Right lung (tissue), 10 donors: ENCODE measurements at places on chromosomes 6 and 20. TPM values are rescaled to one million over a fixed set of nuclear protein-coding genes. Genes with fewer than 3 reads are reported as not detected.
A peak's percentile ranks its signal among the peaks of the same experiment; 100 is the strongest.

RBM39 gene
- polyA plus RNA-seq, result 741 TPM

HCRTR2 gene
- 0.06 TPM for polyA plus RNA-seq

SAMD3 gene
- polyA plus RNA-seq, result 2.0 TPM

VGLL2 gene
- not detected for polyA plus RNA-seq

PBX2 gene
- polyA plus RNA-seq, result 181 TPM

COL21A1 gene
- 173 TPM for polyA plus RNA-seq

ULBP2 gene
- 2.3 TPM for polyA plus RNA-seq

CNBD2 gene
- 0.28 TPM for polyA plus RNA-seq

PLA2G7 gene
- 1.6 TPM for polyA plus RNA-seq

DNA sequence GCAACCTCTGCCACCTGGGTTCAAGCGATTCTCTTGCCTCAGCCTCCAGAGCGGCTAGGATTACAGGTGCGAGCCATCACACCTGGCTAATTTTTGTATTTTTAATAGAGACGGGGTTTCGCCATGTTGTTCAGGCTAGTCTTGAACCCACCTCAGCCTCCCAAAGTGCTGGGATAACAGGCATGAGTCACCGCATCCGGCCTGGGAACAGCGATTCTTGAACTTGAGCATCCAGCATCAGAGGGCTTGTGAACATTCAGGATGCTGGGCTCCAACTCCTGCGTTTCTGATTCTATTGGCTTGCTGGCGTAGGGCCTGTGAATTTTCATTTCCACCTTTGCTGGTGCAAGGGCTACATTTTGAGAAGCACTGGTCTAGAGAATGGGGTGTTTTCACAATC is 24.5 kb upstream of the PIM1 start:
- no peak for DNase-seq

DNA sequence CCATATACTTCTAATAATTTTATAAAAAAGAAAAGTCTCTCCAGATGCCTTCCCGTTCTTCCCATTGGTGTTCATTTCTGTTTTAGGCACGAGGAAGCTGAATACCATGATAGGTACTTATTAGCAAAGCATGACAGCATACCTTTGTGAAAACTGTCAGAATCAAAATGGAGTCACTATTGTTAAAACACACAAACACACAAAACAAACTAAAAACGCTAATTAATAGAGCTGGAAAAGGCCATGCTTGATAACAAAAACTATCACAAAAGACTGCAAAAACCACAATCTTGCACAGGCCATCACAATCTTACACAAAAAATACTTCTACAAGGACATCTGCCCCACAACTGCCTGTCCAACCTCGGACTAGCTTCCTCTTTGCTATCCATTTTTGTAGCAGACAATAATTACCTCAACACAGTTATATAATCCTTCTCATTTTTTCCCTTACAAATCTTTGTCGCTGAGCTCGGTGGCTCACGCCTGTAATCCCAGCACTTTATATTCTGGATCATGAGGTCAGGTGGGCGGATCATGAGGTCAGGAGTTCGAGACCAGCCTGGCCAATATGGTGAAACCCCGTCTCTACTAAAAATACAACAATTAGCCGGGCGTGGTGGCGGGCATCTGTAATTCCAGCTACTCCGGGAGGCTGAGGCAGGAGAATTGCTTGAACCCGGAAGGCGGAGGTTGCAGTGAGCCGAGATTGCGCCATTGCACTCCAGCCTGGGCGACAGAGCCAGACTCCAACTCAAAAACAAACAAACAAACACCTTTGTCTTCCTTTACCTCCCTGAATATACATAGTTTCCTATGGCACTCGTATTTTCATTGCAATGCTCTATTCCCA is 3.2 kb upstream of the ABT1 start:
- no peak for DNase-seq

- DNase-seq, result no peak
Observed at GRCh38 chr6:159620947-159621346, 72.1 kb downstream of the SOD2 start.

DNA sequence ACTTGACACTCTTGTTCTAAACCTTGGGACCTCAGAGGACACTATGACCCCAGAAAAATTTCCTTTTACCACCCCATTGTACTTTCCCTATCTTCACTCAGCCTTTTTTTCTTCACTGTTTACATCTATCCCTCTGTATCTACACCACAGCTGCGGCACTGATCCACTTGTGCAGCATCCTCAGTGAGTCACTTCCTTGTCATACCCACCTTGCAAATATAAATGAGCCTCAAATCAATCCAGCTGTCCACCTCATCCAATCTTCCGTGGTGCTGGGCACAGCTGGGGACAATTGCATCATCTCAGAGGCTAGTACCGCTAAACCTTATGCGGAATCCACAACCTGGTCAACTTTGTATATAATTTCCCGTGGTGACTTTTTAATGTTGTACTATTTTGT is 710.5 kb downstream of the QKI start:
- no peak for DNase-seq

DNA sequence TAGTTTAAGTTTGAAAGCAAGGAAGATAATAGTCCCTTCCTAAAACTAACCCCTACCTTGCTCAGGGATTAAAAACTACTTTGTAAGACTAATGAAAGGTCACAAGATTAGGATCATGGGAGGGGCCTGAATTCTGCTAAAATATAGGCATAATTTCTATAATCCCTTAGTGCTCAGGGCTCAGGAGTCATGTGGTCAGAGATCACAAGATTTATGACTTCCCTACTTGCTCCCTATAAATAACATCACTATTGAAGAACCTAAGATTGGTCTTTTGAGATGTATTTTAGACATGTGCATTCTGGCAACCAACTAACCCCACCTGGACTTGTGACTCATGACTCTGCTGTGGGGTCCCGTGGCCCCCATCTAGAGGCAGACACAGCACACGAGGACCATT is 81.1 kb downstream of the STMND1 start:
- no peak for DNase-seq

GRCh38 chr6:45990162-45990561 is 25.5 kb downstream of the CLIC5 start:
- DNase-seq, result no peak

- DNase-seq, result no peak
Observed at GRCh38 chr6:107495971-107496370, 6.1 kb downstream of the SOBP start.

DNA sequence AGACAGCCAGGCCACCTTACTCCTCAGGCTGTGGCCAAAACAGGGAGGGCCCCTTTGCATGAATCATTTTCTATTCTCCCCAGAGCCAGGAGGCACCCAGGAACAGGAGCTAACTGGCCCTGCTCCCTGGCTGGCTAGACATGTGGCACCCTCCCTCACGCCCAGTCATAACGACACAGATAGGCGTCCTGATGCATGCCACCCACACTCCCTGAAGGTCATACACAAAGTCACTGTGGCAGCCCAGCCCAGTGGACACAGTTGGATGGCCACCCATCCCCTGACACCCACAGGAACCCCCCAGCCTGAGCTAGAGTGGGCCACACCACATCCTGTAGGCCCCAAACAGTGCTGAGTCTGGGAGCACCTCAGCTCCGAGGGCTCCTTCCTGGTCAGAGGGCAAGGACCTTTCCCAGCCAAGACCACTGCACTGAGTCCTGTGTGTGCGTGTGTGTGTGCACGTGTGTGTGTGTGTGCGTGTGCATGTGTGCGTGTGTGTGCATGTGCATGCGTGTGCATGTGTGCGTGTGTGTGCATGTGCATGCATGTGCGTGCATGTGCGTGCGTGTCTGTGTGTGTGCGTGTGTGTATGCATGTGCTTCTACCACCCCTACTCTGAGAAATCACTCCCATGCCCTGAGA is 21.6 kb downstream of the TFEB start:
- DNase-seq, result no peak

DNA sequence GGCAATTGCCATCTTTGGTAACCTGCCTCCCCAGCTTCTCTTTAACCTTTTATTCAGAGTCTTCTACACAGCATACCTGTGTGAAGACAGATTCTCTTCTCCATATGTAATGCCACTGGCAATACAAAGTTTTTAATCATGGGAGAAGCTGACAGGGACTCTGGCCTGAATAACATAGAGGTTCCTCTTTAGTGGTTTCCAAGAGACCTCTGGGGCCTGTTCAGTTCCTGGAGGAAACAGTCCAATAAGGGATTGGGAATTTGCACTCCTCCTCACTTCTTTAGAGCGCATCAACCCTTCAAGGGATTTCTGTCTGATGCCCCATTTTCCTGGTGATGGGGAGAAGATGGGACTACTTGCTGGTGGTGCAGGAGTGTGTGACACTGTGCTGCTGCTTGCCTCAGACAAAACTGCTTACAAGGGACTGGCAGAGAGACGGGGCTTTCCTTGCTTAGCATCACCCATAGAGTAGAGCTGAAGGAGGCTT is 1.4 kb downstream of the RIMS1 start:
- DNase-seq, result no peak

DNA sequence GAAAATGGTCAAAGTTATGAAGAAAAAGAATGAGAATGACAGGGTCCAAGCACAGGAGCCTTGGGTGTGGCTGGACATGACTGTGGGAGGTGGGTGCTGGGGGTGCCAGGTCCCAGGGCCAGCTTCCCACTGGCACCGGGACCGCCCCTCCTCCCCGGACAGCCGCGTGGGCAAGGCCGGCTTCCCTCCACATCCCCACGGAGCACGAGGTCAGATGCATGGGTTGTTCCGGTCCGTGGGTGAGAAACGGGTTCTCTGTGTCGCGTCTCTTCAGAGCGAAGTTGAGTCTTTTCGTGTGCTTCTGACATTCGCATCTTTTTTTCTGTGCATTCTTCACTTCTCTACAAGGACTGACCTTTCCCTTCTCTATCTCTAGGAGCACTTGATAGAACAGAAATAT is 30.1 kb downstream of the KIF25 start:
- DNase-seq, result no peak

GRCh38 chr6:108120311-108120710 is 45.5 kb upstream of the NR2E1 start:
- DNase-seq, result no peak

- DNase-seq, result no peak
Observed at GRCh38 chr6:57303931-57304681, 13.3 kb upstream of the PRIM2 start.

- no peak for DNase-seq
Observed at GRCh38 chr6:4172368-4172767, 37.0 kb upstream of the ECI2 start.

GRCh38 chr20:10007747-10008146 is 27.0 kb upstream of the ANKEF1 start:
- DNase-seq, result no peak

DNA sequence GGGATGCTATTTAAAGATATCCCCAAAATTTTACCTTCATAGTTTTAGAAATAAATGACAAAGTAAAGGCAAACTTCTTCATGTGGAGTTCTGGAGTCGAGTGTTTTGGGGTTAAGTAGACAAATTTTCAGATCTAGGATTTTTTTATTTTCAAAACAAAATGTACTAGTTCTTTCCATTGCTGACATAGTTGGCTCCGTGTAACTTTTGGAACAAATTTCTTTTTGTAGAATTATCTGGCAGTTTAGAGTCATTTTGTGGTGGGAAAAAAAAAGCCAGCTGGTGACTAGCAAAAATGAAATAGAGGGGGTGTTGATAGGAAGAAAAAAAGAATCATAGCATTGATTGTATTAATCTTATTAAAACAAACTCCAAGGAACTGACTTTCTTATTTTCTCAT is 131.6 kb upstream of the TCF21 start:
- peak; percentile 66 for DNase-seq

DNA sequence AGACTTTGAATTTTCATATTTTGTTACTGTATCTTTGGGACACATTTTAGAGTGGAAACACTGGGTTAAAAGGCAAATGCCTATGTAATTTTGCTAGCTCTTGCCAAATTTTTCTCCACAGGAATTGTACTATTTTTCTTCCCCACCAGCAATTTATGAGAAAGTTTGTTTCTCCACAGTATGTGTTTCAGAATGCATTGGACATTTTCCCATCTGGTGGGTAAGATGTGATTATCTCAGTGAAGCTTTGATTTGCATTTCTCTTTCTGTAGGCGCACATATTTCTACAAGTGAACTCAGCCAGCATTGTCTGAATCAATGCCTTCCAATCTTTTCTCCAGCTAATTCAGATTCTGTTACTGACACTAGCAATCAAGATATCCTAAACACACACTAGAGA is 157.8 kb downstream of the RCAN2 start:
- DNase-seq, result no peak

DNA sequence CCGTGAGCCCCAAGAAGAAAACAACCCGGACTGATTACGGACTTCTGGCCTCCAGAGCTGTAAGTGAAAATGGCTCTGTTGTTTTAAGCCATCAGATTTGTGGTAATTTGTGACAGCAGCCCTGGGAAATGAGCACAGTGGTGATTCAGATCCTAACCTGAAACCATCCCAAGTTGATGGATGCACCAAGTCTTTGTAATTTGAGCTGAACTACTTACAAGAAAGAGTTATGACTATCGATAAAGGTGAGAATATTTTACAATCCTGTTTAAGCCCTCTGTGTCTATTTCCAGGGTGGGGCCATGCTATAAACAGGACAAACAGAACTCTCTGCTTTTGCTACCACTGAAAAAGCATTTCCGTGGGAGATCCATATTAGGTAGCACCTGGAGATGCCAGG is 19.1 kb upstream of the RIN2 start:
- no peak for DNase-seq

GRCh38 chr6:28269492-28269891 is 2.5 kb downstream of the ZSCAN26 start:
- no peak for DNase-seq

DNA sequence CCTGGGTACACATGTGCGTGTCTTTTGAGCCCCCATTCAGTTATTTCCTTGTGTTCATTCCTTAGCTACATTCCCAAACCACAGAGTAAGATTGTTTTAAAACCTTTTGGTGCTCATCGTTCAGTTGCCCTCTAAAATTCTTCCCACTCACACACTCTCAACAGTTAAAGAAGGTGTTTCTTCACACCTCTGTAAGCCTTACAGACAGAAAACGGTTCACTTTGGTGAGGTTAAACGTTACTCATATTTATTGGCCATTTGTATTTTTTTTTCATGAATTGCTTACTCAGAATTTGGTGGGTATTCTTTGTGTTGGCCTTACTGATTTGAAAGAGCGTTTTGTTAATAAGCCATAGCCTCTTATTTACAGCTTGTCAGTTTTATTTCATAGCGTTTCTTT is 97.7 kb downstream of the CDYL start:
- DNase-seq, result no peak

DNA sequence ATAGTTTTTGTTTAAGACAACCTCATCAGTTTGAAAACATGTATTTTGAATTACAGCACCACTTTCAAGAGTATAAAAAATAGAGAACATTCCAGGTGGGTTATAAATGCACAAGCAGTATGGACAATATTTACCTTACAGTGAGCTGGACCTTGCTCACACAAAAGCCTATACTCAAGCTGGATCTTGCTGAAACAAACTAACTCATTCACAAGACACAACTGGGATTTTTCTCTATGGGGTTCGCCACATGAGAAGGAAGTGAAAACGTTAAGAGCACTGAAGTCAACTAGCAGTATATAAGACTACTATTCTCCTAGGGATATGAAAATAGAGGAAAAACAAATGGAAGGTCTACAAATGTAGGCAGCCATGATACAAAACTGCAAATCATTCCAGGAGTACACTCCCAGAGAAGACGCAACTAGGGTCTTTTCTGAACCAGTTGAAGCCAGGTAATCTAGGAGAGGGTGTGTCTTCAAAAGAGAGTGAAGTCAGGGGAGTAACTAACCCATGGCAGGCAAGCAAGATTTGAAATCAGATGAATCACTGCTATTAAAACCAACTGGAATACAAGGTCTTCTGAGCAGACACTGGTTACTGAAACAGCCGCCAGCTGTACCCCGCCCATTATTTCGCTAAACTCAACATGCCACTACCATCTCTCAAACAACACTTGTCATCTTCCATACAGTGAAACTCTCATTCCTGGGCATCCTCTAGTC is 26.5 kb downstream of the STAU1 start:
- DNase-seq, result no peak
